ENCODE measurements at places on chromosomes 12 and 14. TPM values are rescaled to one million over a fixed set of nuclear protein-coding genes. Genes with fewer than 3 reads are reported as not detected.

DNA sequence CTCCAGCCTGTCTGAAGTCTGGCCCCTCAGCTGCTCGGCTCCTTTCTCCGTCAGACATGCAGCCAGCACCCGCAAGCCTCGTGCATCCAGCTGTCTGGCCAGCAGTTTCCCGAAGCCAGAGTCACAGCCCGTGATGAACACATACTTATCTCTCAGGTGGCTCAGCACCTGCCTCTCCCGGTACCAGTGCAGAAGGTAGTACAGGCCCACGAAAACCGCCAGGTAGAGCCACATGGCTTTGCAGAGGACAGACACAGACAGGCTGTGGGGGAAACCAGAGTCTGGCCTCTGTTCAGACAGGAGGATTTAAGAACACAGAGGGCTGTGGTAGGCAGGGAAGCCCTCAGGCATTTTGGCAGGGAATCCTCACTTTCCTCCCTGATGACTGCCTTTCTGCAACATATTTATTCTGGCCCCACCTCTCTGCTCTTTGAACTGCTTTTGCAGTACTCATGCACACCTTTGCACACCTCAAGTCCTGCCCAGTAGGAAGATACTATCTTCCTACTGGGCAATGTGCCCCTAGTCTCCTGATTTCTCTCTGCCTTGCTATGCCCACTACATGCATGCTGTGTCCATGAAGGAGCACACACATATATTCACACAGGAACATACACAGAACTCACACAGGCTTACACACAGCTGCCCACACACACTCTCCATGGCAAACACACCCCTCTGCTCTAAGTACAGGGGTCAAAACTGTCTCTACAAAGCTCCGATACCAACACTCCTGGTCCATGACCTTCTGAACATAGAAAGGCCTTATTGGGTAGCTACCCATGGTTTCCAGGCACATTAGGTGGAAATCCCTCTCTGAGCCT is at the start of gene RDH16:
RDH16 (minus strand) TSS at position 380 of the 824 bp plus-strand sequence; CDS start at position 234, 146 bp downstream.
- H3K27me3 ChIP-seq, result peaks cover 5% of the 10 kb centered on the region
- H3K36me3 ChIP-seq, result no peaks in the 10 kb centered on the region
- H3K4me1 ChIP-seq, result no peaks in the 10 kb centered on the region
- DNase-seq, result no peak

DNA sequence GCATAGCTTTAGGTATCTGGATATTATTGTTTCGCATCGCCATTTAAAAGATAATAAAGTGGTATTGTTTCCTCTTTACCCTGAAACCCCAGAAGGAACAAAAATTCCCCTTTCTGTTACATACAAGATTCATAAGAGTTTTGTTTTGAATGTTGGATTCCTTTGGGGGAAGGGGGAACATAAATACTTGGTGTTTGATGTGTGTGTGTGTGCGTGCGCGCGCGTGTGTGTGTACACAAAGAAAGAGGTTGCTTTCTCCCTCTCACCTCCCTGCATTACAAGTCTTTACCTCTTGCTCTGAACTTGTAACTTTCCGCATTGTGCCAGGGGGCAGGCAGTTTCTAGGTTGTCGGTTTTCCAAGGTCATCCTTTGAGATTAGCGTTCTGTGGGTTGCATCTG is 76.4 kb downstream of the GPATCH2L start:
- H3K4me1 ChIP-seq, result no peaks in the 10 kb centered on the region
- no peaks in the 10 kb centered on the region for H3K36me3 ChIP-seq
- no peak for DNase-seq
- no peak overlapping the region for H3K27ac ChIP-seq

- H3K4me1 ChIP-seq, result no peaks in the 10 kb centered on the region
- no peaks in the 10 kb centered on the region for H3K36me3 ChIP-seq
- H3K27ac ChIP-seq, result no peak overlapping the region
- peaks cover 10% of the 10 kb centered on the region for H3K27me3 ChIP-seq
Measured at GRCh38 chr12:108214486-108214885, 85.4 kb downstream of the WSCD2 start.

Gene FBXO34
- 20.4 TPM for total RNA-seq

Gene TAS2R30
- total RNA-seq, result 3.4 TPM
